ENCODE measurements at places on chromosomes 12 and 14.

DNA sequence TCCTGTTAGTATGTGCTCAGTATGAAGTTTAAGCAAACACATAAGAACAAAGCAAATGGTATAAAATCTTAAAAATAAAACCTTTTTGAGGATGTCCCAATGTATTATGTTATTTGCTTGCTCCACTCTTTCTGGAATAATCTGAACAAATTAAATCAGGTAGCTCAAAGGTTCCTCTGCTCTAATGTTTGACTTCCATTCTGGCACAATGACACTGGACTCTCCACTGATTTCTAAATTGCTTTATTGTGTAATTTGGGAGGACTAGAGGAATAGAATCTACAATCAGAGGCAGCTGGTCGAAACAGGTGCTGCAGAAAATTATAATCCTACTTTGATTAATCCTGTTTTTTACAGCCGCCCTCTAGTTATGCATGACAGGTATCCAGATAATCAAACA, 523.7 kb upstream of the FOXG1 start:
- no peaks in the 10 kb centered on the region for H3K27me3 ChIP-seq
- H3K4me3 ChIP-seq = no peak overlapping the region
- H3K36me3 ChIP-seq = no peaks in the 10 kb centered on the region
- no peak overlapping the region for H3K27ac ChIP-seq
- DNase-seq = no peak

GRCh38 chr12:27209257-27209910, 34.7 kb upstream of the STK38L start:
- H3K4me3 ChIP-seq = no peak overlapping the region
- H3K27ac ChIP-seq = no peak overlapping the region
- no peaks in the 10 kb centered on the region for H3K27me3 ChIP-seq
- no peak for DNase-seq

GRCh38 chr14:36005670-36006069, 170.9 kb downstream of the PTCSC3 start:
- no peaks in the 10 kb centered on the region for H3K36me3 ChIP-seq
- peaks cover 24% of the 10 kb centered on the region for H3K27me3 ChIP-seq
- no peak for DNase-seq
- no peak overlapping the region for H3K27ac ChIP-seq
- no peak overlapping the region for H3K4me3 ChIP-seq

DNA sequence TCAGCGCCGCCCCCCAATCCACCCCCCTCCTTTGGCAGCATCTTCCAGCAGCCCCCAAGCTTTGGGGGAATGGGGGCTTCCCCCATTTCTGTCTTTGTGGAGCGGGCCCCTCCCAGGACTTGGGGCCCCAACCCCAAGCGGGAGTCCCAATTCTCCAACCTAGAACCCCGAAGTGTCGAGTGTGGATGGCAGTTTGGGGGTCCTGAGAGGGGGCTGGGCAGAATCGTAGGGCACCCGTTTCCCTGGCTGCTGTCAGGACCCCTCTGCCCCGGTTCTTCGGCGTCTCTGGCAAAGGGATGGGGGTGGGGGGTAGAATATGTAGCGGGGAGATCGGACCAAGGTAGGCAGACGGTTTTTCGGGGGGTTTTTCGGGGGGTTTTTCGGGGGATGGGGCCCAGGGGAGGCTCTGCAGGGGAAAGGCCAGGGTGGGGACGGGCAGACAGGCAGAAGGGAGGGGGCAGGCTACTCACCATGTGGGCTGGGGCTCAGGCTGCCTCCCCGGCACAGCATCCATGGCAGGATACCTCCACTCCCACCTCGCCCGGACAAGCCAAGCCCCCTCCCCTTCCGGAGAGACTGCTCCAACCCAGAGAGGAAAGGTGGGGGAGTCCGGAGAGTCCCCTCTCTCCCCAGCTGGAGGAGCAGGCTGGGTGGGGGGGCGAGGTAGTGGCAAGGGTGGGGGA, 739 bp downstream of the JPH4 start:
- H3K4me3 ChIP-seq = no peak overlapping the region
- peaks cover 61% of the 10 kb centered on the region for H3K27me3 ChIP-seq
- H3K27ac ChIP-seq = no peak overlapping the region
- DNase-seq = no peak
- H3K4me1 ChIP-seq = peaks cover 13% of the 10 kb centered on the region

GRCh38 chr14:104037903-104038302, 47.6 kb upstream of the ASPG start:
- no peak for DNase-seq
- H3K27me3 ChIP-seq = peaks cover 3% of the 10 kb centered on the region
- H3K27ac ChIP-seq = no peak overlapping the region
- no peak overlapping the region for H3K4me3 ChIP-seq
- no peaks in the 10 kb centered on the region for H3K36me3 ChIP-seq

DNA sequence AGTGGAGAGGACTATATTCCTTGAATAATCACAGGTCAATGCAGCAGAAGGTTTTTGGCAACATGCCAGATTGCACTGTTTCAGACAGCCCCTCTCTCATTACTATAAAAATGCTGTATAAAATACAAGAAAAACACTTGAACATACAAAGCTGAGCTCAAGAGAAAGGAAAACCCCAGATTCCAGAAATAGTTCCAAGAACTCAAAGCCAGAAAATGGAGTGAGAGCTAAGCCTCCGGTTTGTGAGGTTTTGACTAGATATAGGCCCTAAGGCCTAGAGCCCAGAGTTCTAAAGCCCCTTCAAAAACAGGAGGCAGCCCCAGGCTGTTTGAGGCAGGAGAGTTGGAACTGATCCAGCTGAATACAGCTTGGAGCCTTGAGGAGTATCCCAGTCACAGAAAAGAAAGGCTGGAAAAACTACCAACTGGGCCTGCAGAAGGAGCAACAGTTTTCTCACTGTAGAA, 29.4 kb upstream of the ACTN1 start:
- H3K4me3 ChIP-seq = no peak overlapping the region
- no peak for DNase-seq
- H3K27me3 ChIP-seq = no peaks in the 10 kb centered on the region
- peaks cover 3% of the 10 kb centered on the region for H3K4me1 ChIP-seq
- no peaks in the 10 kb centered on the region for H3K36me3 ChIP-seq

DNA sequence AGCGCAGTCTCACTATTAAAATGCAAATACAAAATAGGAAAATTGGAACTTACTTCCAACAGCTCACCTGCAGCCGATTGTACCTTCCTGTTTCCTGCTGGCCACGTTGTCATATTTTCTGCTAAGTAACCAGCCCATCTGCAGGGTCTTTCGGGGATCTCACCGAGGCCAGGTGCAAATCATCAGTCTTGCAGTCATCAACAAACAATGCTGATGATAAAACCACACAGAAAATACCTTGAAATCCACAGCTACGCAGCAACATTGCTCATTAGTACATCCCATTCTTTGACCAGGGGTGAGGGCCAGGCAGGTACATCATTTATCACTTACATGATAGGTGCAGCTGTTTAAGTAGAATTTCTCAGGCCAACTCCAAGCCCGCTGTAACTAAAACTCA, 406.9 kb downstream of the TMEM121 start:
- H3K27me3 ChIP-seq = peaks cover 45% of the 10 kb centered on the region
- no peaks in the 10 kb centered on the region for H3K4me1 ChIP-seq
